ENCODE measurements at places on chromosomes 2 and 18.

GRCh38 chr2:30565851-30566358 lies 118.9 kb downstream of the LCLAT1 start:
- no peak for DNase-seq

- DNase-seq, result no peak
Observed at GRCh38 chr2:172047566-172048507, 37.5 kb upstream of the DLX1 start.

DNA sequence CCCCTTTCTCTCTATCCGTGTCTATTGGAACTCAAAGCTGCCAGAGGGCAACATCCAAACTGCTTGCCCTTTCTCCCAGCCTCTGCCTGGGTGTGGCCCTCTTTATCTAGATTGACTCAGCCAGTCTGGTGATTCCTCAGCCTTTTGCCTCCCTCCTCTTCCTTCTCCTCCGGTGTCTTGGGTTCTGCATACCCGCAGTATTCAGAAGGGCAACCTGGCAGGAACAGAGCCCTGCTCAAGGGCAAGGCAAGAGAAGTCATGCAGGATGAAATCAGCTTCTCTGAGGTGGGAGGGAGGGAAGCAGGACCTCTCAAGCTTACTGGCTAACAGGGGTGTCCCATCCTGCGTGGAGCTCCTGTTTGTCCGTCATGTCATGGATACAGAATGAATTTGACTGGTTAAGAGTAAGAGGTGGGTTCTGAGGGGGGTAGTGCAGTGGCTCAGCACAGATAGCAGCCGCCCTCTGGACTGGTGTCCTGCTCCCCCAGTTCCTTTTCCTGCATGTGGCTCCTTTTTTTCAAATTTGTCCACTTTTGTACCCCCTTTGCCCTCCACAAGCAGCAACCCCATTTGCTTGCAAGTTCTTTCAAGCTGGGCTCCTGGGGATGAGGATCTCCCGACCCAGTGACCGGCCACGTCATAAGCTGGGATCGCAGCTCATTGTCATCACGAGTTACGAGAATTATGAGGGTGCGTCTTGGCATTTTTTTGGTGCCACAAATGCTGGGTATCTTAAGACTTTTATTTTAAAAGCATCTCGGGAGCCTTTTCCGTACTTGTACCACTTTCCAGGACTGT lies 154.1 kb downstream of the FHOD3 start:
- DNase-seq, result no peak

- DNase-seq, result no peak
Observed at GRCh38 chr2:172928756-172929155, 146.9 kb upstream of the MAP3K20 start.

- no peak for DNase-seq
Observed at GRCh38 chr2:225052703-225053102, 10.4 kb upstream of the DOCK10 start.

GRCh38 chr2:12433626-12433990 lies 283.1 kb upstream of the TRIB2 start:
- DNase-seq, result no peak

DNA sequence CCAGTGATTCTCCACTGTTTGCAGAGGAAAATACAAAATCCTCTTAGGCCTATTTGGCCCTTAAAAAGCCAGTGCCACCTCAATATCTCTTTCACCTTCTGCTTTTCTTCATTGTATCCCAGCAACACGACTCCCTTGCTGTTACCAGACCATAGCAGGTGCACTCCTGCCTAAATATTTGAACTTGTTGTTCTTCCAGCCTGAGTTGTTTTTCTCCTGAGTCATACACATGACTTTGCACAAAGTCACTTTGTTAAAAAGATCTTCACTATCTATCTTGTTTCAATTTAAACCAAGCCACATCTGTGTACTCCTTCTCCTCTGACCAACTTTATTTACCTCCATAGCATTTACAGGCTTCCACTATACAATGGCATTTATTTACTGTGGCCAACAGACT lies 103.6 kb downstream of the LRRTM4 start:
- no peak for DNase-seq

- no peak for DNase-seq
Observed at GRCh38 chr2:141848191-141848590, 282.6 kb downstream of the LRP1B start.

GRCh38 chr18:59988098-59988706 lies 88.4 kb downstream of the PMAIP1 start:
- DNase-seq, result no peak

DNA sequence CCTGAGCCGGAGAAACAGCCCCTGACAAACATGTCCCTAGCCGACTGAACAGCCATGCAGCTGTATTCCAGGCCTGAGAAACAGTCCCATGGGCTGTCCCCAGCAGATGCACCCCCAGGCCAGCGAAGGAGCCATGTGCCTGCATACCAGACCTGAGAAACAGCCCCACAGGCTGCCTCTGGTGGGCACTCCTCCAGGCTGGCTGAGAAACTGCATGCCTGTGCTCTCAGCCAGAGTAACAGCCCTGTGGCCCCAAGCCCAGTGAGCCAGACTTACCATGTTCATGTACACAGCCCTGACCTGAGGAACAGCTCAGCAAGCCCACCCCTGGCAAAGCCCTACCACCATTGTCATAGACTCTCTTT lies 24.8 kb downstream of the BOLL start:
- no peak for DNase-seq

- no peak for DNase-seq
Observed at GRCh38 chr2:229344151-229344551, 73.1 kb upstream of the PID1 start.

- no peak for DNase-seq
Observed at GRCh38 chr18:70382017-70382416, 93.2 kb downstream of the SOCS6 start.

- no peak for DNase-seq
Observed at GRCh38 chr2:105712981-105713596, 31.6 kb upstream of the NCK2 start.

DNA sequence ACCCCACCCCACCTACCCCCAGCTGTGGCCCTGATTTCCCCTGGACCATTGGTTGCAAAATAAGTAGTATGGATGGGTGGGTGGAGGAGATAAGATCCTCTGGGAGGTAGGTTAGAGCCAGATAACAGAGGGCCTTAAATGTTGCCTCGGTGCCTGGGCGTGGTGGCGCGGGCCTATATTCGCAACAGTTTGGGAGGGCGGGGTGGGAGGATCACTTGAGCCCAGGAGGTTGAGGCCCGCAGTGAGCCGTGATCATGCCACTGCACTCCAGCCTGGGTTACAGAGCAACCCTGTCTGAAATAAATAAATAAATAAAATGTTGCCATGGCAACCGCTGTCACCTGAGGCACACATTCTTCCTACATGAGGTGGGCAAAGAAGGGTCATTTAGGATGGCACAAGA lies 103.3 kb upstream of the GATA6 start:
- DNase-seq, result no peak

DNA sequence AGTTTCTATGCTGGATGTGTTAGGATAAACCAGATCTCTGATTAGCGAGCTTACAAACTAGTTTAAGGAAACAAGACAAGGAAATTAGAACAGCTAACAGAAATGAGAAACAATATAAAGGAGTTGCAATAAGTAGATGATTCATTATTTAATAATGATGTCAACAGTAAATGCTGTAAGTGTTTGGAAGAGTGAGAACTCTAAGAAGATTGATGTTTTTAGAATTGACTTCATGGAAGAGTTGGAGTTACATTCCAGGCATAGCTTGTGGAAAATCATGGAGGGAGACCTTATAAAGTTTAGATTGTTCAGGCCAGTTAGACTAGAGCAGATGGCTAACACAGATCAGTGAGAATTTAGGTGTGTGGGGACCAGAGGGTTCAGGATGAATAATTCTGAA lies 32.6 kb downstream of the PPP1R1C start:
- DNase-seq, result no peak

DNA sequence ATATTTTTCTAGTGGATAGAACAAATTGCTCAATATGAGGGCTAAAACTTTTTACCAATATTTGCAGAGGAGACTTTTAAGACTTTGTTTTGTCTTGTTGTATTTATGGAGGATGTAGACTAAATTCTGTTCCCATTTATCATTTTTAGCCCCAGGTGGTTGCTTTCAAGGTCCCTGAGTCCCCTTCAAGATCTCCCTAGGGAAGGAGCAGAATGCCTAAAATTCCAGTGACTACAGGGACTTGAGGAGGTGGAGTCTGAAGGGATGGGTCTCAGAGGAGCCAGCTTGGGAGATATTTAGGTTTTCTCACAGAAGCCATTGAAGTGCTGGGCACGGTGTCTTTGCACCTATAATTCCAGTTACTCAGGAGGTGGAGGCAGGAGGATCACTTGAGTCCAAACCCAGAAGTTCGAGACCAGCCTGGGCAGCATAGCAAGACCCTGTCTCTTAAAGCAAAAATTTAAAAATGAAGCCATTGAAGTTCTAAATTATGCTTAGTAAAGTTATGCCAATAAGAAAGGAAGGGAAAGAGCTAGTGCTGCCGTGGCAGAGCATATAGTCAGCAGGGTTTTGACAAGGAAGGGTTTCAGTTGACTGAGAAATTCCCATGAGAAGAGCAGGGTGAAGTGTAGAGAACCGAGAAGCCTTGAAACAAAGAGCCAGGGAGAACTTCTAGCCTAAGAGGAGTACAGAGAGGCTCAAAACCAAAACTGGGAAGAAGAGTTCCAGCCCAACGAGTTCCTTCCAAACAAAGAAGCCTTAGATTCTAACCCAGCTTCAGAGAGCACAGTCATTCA lies 43.4 kb downstream of the COMMD1 start:
- DNase-seq, result no peak

- no peak for DNase-seq
Observed at GRCh38 chr2:88642278-88642677, 15.0 kb upstream of the EIF2AK3 start.

DNA sequence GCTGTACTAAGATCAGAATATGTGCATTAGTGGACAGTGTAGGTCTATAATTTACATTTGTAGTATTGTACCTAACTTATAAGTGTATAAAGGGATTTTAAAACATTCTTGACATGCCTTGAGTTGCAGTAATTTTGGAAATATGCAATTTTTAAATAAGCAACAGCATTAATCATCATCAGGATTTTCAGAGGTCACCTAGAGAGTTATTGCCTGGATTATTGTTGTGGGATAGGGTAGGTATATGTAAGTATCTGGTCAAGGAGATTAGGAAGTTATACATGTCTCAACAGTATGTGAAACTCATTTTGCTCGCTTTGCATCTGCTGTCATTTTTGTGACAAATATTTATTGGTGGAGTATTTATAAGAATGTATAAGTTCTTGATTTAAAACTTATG lies 184.2 kb downstream of the WDR7 start:
- no peak for DNase-seq

DNA sequence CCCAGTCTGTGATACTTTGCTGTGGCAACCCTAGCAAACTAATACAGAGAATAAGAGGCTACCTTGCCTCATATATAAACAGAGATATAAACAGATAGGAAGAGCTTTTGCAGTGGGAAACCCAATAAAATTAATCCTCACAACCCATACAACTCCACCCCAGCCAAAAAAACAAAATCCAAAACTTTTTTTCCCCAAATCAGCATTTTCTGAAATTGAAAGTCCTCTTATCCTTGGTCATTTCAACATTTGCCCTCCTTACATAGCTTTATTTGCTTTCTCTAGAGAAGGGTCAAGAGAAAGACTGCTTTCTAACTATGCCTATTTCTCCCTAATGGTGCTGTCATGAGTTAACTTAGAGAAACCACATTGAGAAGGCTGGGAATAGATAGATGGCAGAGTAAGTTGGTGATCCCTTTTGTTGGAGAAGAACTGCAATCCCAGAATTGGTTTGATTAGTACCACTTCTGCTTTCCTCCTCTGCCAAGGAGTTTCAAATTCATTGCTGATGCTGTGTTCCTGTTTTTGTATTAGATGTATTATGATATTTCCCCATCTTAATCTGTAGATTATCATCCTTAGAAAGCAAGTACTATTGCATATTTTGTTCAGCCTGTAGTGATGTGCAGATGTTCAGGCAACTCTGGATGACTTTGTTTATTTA lies 76.5 kb upstream of the B3GNT2 start:
- no peak for DNase-seq

- DNase-seq, result no peak
Observed at GRCh38 chr18:61972389-61973264, 79.8 kb upstream of the RNF152 start.
